ENCODE measurements at places on chromosomes 13 and 19. TPM values are rescaled to one million over a fixed set of nuclear protein-coding genes. Genes with fewer than 3 reads are reported as not detected.
A peak's percentile ranks its signal among the peaks of the same experiment; 100 is the strongest.

- no peak overlapping the region for H3K27ac ChIP-seq
- no peak for DNase-seq
- peaks cover 18% of the 10 kb centered on the region for H3K4me1 ChIP-seq
- H3K36me3 ChIP-seq: no peaks in the 10 kb centered on the region
Observed at GRCh38 chr19:43642531-43642930, 2.9 kb upstream of the CADM4 start.

The TMEM272 gene
- total RNA-seq: 2.8 TPM

- H3K4me3 ChIP-seq: peak within 1 kb of the TSS; percentile 91
- H3K27ac ChIP-seq: peak within 1 kb of the TSS; percentile 88
- no peak for DNase-seq
- peaks cover 35% of the 10 kb centered on the region for H3K4me1 ChIP-seq
- H3K36me3 ChIP-seq: peaks cover 8% of the 10 kb centered on the region
- no peaks in the 10 kb centered on the region for H3K27me3 ChIP-seq
Observed at GRCh38 chr19:43504426-43505185, at the start of gene PHLDB3. Gene PHLDB3, minus strand, starts transcription at chr19:43504746. Its CDS starts 628 bp downstream, at chr19:43504118.

The PRSS57 gene
- total RNA-seq: not detected

DNA sequence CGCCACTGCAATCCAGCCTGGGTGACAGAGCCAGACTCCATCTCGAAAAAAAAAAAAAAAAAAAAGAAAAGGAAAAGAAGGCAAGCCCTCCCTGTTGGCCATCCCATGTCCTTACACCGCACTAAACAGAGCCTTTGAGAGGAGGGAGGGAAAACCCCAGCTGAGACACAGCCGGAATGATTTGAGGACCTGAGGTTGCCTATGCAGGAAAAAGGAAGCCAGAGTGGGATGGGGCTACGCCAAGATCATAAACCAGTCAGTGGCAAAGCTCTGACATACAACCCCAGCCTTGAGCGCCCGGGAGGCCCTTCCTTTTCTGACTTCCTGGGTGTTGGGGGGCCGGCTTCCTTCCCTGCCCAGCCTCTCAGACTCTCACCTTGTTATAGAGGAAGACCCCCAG, 12.5 kb upstream of the CHERP start:
- H3K4me1 ChIP-seq: no peaks in the 10 kb centered on the region
- H3K27me3 ChIP-seq: no peaks in the 10 kb centered on the region
- no peak for DNase-seq
- H3K36me3 ChIP-seq: peaks cover 54% of the 10 kb centered on the region

DNA sequence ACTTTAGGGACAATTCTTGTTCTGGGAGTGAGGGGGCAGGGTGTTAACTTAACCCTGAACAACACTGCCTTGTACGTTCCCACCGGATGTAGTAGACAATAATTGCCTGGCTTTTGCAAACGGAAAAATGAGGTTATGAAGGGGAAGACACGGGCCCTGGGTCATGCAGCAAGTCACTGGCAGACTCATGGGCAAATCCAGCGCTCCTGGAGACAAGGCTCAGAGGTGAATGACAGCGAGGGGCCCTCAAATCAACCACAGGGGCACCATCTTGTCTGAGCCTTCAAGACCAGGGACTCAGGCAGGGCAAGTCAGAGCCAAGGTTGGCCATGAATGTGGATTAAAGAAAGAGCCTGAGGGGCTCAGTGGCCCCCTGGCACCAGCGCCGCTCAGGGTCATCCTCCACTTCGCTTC, 2.8 kb downstream of the RASA3 start:
- H3K27ac ChIP-seq: peak overlapping the region; percentile 85
- H3K36me3 ChIP-seq: peaks cover 30% of the 10 kb centered on the region
- peaks cover 71% of the 10 kb centered on the region for H3K4me1 ChIP-seq
- no peaks in the 10 kb centered on the region for H3K27me3 ChIP-seq
- peak; percentile 66 for DNase-seq

DNA sequence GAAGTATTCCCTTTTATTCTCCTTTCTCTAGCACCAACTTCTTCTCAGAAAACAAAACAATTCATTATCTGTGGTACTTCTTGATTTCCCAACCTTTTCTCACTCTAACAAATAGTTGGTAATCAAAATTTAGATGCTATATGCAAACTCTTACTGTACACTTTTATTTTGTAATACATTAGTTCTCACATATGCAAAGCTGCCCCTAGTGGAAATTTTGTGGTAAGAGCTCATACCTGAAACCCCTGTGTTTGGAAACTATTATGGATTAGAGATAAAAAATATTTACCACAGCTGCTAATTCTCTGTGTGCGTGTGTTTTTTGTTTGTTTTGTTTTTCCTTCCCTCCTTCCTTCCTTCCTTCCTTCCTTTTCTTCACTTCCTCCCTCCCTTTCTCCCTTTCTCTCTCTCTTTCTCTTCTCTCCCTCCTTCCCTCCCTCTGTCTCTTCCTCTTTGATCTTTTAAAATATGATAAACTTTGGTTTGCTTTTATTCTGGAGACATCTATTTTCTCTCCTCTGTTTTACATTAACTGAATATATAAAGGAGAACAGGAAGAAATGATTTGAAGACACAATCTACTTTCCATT, 537.4 kb downstream of the SLITRK6 start:
- no peak for DNase-seq
- no peak overlapping the region for H3K27ac ChIP-seq
- H3K27me3 ChIP-seq: no peaks in the 10 kb centered on the region
- H3K36me3 ChIP-seq: no peaks in the 10 kb centered on the region
- no peak overlapping the region for H3K4me3 ChIP-seq
- no peaks in the 10 kb centered on the region for H3K4me1 ChIP-seq

GRCh38 chr19:36378625-36379509, at the start of gene ZFP14:
Gene ZFP14, minus strand, starts transcription at chr19:36379201. Its CDS starts 11,309 bp downstream, at chr19:36367892.
- H3K4me1 ChIP-seq: peaks cover 18% of the 10 kb centered on the region
- peak within 1 kb of the TSS; percentile 84 for H3K27ac ChIP-seq
- H3K36me3 ChIP-seq: peaks cover 4% of the 10 kb centered on the region
- H3K4me3 ChIP-seq: peak within 1 kb of the TSS; percentile 77
- DNase-seq: peak; percentile 92

DNA sequence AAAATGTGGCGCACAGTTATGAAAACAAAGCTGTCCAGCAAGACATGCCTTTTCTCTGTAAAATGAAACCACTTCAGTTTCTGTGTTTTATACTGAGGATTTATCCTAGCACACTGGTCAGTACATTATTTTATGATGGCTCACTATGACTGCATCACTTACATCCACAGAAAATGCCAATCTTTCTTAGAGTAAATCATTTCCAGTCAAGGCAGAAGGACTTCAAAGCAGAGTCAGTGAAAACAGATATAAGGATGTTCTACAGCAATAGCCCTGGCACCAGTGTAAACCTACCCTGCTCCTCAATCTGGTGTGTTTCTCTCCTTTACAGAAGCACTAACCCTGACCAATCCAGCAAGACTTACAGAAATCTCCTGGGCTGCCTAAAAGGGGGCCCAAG, 473.5 kb downstream of the GPC6 start:
- H3K4me3 ChIP-seq: no peak overlapping the region
- no peak for DNase-seq
- no peaks in the 10 kb centered on the region for H3K36me3 ChIP-seq
- H3K4me1 ChIP-seq: no peaks in the 10 kb centered on the region
- no peak overlapping the region for H3K27ac ChIP-seq

DNA sequence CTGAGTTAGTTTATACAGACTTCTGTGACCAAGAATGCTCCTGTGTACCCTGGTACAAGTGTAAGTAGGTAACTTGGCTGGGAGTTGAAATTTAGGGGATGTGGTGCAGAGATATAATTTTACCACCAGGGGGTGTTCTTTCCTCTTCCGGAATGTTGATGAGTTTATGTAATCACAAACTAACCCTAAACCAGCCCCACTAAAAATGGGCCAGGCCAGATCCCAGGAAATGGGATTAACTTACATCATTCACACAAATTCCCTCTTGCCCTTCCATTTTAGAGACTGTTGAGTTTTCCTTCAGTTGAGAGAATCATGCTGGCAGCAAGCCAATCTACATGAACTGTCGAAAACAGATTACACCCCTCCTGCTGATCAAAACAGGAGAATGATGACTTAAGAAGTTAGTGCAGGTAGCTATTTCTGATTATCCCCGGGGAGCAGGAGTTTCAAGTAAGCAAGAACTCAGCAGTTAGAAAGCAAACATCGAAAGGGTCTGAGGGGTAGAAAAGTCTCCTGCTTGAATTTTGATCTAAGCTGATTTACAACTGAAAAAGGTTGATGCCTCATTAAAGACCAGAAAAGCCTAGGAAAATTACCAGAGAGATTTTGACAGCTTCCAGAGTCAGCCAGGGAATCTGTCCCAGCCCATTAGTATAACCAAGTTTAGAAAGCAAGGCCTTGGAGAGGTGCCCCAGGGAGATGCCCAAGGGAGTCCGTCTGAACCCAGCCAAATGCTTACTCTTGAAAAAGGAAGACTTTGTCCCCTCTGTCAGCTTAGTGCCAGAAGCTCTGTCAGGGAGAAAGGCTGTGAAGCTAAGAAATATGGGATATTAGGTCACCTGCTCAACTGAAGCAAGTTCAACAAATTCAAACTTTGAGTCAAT, 32.3 kb upstream of the MED4 start:
- no peak overlapping the region for H3K4me3 ChIP-seq
- peaks cover 11% of the 10 kb centered on the region for H3K4me1 ChIP-seq
- H3K27ac ChIP-seq: peak overlapping the region; percentile 73
- peak; percentile 28 for DNase-seq
- H3K36me3 ChIP-seq: no peaks in the 10 kb centered on the region

The LIG4 gene
- total RNA-seq: 1.5 TPM

- no peak for DNase-seq
- H3K4me3 ChIP-seq: no peak overlapping the region
- H3K36me3 ChIP-seq: no peaks in the 10 kb centered on the region
- H3K27me3 ChIP-seq: no peaks in the 10 kb centered on the region
- no peak overlapping the region for H3K27ac ChIP-seq
Observed at GRCh38 chr13:108036411-108036932, 178.9 kb downstream of the LIG4 start.

- peaks cover 8% of the 10 kb centered on the region for H3K4me1 ChIP-seq
- peaks cover 2% of the 10 kb centered on the region for H3K36me3 ChIP-seq
- no peak overlapping the region for H3K27ac ChIP-seq
- peak overlapping the region; percentile 90 for H3K4me3 ChIP-seq
- no peak for DNase-seq
- peaks cover 2% of the 10 kb centered on the region for H3K27me3 ChIP-seq
Observed at GRCh38 chr13:39655041-39655568, 357 bp upstream of the COG6 start.

DNA sequence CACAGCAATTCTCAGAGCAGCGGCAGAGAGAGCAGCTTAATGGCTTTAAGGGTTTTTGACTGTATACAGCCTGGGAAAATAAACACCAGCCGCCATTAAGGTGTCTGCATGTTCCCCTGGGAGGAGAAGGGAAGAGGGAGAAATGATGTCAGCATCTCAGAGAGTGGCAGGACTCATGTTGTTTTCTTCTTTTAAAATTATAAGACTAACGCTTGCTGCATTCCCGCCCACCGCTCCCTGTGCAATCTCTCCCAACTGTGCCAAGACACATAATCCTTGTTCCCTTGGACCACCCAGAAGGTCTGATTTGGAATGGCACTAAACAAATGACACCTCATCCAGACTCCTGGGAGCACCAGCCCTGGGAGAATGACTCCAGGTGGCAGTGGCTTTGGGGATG, 27.7 kb upstream of the FAM216B start:
- H3K27me3 ChIP-seq: no peaks in the 10 kb centered on the region
- DNase-seq: no peak
- no peak overlapping the region for H3K4me3 ChIP-seq
- H3K36me3 ChIP-seq: no peaks in the 10 kb centered on the region
- H3K27ac ChIP-seq: no peak overlapping the region

- H3K27ac ChIP-seq: no peak overlapping the region
- H3K36me3 ChIP-seq: no peaks in the 10 kb centered on the region
- DNase-seq: no peak
- peaks cover 3% of the 10 kb centered on the region for H3K27me3 ChIP-seq
Observed at GRCh38 chr13:26914624-26915023, 154.0 kb upstream of the GPR12 start.

- H3K4me3 ChIP-seq: no peak overlapping the region
- H3K27ac ChIP-seq: no peak overlapping the region
- H3K27me3 ChIP-seq: no peaks in the 10 kb centered on the region
- no peaks in the 10 kb centered on the region for H3K4me1 ChIP-seq
Observed at GRCh38 chr19:29004796-29005195, 208.2 kb downstream of the UQCRFS1 start.

DNA sequence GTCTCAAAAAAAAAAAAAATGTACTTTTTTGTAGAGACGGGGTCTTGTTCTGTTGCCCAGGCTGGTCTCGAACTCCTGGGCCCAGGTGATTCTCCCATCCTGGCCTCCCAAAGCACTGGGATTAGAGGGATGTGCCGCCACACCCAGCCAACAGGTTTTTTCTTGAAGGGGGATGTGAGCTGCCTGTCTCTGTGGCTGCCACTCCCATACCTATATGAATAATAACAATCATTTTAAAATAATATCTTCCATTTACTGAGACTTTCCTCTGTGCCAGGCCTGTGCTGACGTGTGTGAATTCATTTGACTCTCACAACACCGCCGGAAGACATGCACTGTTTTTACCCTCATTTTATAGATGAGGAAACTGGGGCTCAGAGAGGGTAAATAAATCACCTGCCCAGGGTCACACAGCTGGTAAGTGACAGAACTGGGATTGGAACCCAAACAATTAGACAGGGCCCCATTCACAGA, 7.2 kb upstream of the BCL3 start:
- H3K4me3 ChIP-seq: no peak overlapping the region
- H3K27me3 ChIP-seq: no peaks in the 10 kb centered on the region
- no peak for DNase-seq
- peaks cover 21% of the 10 kb centered on the region for H3K4me1 ChIP-seq
- no peaks in the 10 kb centered on the region for H3K36me3 ChIP-seq

GRCh38 chr13:108508263-108508662, 121.1 kb upstream of the MYO16 start:
- no peaks in the 10 kb centered on the region for H3K4me1 ChIP-seq
- no peaks in the 10 kb centered on the region for H3K36me3 ChIP-seq
- H3K27ac ChIP-seq: no peak overlapping the region
- no peak for DNase-seq
- H3K4me3 ChIP-seq: no peak overlapping the region

The ZNF738 gene
- total RNA-seq: 4.7 TPM

- H3K27ac ChIP-seq: no peak overlapping the region
- H3K27me3 ChIP-seq: no peaks in the 10 kb centered on the region
- H3K4me3 ChIP-seq: no peak overlapping the region
Observed at GRCh38 chr19:6273701-6274601, 5.8 kb downstream of the MLLT1 start.

Data from CD4-positive, alpha-beta T cell (primary cell).